ENCODE measurements at places on chromosomes 3 and 15.

DNA sequence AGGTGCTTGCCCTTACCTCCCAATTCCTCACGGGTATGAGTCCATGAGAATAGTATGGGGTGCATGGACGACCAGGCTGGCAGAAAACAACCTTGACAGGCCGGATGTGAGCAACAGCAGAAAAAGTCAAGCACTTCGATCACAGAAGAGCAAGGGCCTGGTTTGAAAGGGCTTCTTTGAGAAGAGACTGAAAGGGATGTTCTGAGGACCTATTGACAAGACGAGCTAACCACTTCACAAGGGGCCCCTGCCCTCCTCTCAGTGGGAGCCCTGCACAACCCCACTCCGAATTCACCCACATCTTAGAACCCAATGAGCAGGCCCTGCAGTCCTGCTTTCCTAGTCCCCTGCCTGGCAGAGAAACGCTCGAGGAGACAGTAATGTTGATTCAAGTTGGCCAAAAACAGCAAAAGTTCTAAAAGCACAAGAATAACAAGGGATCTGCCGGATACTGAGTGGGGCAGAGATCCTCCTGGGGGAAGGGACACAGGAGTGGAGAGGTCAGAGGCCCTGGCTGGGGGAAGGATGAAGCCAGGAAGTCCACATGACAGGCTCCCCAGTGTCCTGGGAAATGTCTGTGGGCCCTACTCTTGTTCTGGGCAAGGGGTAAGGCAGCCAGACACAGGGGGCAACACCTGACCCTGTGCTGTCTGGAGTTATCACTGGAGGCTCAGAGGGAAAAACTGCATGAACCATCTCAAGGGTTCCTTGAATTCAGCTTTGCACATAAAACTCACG lies 14.8 kb upstream of the CX3CR1 start:
- H3K27ac ChIP-seq: no peak overlapping the region

- H3K36me3 ChIP-seq: peaks cover 24% of the 10 kb centered on the region
- H3K4me1 ChIP-seq: peaks cover 27% of the 10 kb centered on the region
- H3K4me3 ChIP-seq: no peak overlapping the region
- no peak for DNase-seq
- H3K27me3 ChIP-seq: no peaks in the 10 kb centered on the region
- no peak overlapping the region for H3K27ac ChIP-seq
These were observed 10.4 kb downstream of the INO80 start for GRCh38 chr15:41105348-41106334.

DNA sequence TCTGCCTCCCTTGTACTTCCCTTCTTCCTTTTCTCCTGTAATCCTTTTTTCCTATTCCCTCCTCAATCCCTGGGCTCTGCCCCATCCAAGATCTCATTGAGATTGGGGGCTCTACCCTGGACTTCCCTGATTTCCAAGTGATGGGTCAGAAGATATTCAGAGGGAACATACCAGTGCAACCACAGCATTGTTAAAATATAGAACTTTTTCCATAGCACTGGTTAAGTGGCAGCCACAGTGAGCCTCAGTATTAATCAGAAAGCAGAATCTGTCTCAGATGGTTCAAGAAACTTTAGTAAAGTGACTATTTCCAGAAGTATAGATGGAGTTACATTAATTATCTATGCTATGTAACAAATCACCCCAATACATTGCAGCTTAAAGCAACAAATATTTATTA lies 18.7 kb upstream of the SCN10A start:
- no peaks in the 10 kb centered on the region for H3K27me3 ChIP-seq
- peak overlapping the region; percentile 55 for H3K27ac ChIP-seq
- no peak for DNase-seq
- no peaks in the 10 kb centered on the region for H3K36me3 ChIP-seq

- H3K4me3 ChIP-seq: peak overlapping the region; percentile 99
- H3K27me3 ChIP-seq: no peaks in the 10 kb centered on the region
- peak overlapping the region; percentile 86 for H3K27ac ChIP-seq
- peaks cover 55% of the 10 kb centered on the region for H3K36me3 ChIP-seq
These were observed 3.2 kb downstream of the RAP2B start for GRCh38 chr3:153165261-153165681.

GRCh38 chr3:50885070-50885850 lies 210.5 kb downstream of the DOCK3 start:
- DNase-seq: no peak
- H3K4me3 ChIP-seq: no peak overlapping the region

DNA sequence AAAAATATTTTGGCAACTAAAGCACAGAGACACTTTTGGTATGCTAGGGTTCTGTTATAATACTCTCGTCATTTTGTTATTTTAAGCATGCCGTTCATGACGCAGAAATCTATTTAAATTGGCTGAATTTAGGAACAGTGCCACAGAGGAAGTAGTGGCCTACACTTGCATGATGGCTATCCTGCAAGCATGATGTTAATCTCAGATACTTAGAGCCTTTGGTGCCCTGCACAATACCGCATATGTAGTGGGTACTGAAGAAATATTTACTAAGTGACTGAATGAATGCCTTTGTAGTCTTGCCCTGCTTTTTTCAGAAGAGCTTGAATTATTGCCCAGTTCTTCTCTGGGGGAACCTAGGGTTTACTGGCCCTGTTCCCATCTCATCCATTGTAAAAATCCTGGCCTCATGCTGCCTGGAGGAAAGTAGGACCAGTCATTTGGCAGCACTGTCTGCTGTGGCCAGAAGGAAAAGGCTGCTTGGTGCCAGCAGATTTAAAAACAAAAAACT lies 79.0 kb downstream of the SERPINI1 start:
- H3K4me1 ChIP-seq: no peaks in the 10 kb centered on the region
- DNase-seq: no peak
- H3K4me3 ChIP-seq: no peak overlapping the region
- no peaks in the 10 kb centered on the region for H3K27me3 ChIP-seq
- no peak overlapping the region for H3K27ac ChIP-seq

GRCh38 chr3:72323773-72324172 lies 524.5 kb downstream of the SHQ1 start:
- H3K4me3 ChIP-seq: no peak overlapping the region
- H3K36me3 ChIP-seq: no peaks in the 10 kb centered on the region
- no peaks in the 10 kb centered on the region for H3K4me1 ChIP-seq
- no peak overlapping the region for H3K27ac ChIP-seq
- no peak for DNase-seq
- peaks cover 15% of the 10 kb centered on the region for H3K27me3 ChIP-seq

DNA sequence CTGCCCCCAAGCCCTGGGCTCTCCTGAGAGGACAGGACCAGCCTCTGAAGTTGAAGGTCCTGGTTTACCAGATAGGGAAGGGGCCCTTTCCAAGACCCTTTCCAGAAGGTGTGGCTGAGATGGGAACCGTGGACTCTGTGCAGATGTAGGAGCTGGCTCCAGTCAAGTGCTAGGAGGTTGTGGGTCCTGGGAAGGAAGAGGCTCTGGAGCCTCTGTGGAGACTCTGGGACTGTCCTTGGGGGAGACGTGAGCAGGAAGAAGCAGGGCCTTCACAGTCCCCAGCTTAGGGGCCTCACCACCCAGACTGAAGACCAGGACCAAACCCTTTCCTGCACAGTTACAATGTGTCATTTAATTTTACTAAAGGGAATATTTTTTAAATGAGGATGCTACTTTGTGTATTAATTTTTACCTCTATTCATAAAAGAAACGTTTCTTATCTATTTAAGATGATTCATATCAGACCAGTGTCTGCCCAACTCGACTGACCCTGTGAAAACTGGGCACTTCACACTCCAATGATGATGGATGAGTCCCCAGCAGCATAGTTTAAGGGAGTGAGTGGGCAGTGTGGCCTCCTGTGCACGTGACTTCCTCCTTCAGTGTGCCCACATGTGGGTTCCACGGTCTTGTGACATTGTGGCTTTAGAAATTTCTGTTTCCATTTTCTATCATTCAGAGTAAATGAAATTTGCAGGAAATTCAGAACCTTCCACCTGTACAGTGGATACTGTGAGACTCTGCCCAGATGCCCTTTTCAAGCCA lies 10.9 kb downstream of the CCR5AS start:
- H3K27ac ChIP-seq: peak overlapping the region; percentile 18
- H3K4me3 ChIP-seq: no peak overlapping the region
- H3K27me3 ChIP-seq: no peaks in the 10 kb centered on the region
- peaks cover 6% of the 10 kb centered on the region for H3K4me1 ChIP-seq

- peak overlapping the region; percentile 98 for H3K27ac ChIP-seq
- H3K4me3 ChIP-seq: peak overlapping the region; percentile 61
- peak; percentile 52 for DNase-seq
- peaks cover 25% of the 10 kb centered on the region for H3K4me1 ChIP-seq
- H3K36me3 ChIP-seq: peaks cover 3% of the 10 kb centered on the region
These were observed 11.1 kb downstream of the ZBTB38 start for GRCh38 chr3:141379250-141379966.

Data from effector memory CD8-positive, alpha-beta T cell (primary cell).